Activated CD4-positive, alpha-beta T cell treated with anti-CD3 and anti-CD28 coated beads, Interleukin-10, Interleukin-2, amounts not matched to agents 100 ng/mL and 50 ng/mL, durations not matched to agents 16 hours and 8 hours (primary cell): ENCODE measurements at places on chromosomes 6 and 20.
A peak's percentile ranks its signal among the peaks of the same experiment; 100 is the strongest.

DNA sequence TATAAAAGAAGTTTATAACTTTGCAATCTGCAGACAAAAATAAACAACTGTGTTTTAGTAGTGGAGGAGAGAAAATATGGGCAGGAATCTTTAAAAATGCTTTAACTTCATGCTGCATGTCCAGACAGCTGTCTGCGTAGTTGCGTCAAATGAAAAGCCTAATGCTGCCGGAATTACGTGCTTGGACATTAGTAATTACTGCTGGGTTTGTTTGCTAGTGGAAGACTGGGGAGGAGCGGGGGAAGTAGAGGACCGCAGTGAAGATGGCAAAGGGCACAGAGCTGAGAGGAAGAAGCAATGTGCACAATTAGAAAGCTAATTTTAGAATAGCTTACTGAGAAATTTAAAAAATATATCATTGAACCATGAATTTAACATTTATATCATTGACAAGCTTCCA, 2.4 kb downstream of the SNAP25 start:
- no peak for DNase-seq

- DNase-seq: no peak
Measured at GRCh38 chr6:41201764-41202173, 820 bp upstream of the TREML2 start.

GRCh38 chr6:147509891-147510290, 1.4 kb downstream of the SAMD5 start:
- DNase-seq: no peak

DNA sequence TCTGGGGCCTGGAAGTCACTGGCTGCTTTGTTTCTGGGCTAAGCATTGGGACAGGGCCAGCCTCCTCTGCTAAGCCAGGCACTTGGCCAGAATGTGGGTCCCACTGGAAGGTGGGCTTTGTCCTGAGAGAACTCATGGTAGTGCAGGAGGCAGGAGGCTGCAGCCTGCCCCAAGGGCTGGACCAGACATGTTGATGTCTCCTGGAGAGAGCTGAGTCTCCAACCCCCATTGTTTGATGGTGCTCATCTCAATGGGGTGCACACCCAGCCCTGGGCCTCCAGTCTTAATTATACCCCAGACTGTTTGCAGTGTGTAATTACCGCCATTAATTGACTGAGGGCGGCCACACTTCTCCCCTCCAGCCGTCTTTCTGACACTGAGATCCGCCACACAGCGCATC, 220.5 kb upstream of the PMEPA1 start:
- DNase-seq: no peak

DNA sequence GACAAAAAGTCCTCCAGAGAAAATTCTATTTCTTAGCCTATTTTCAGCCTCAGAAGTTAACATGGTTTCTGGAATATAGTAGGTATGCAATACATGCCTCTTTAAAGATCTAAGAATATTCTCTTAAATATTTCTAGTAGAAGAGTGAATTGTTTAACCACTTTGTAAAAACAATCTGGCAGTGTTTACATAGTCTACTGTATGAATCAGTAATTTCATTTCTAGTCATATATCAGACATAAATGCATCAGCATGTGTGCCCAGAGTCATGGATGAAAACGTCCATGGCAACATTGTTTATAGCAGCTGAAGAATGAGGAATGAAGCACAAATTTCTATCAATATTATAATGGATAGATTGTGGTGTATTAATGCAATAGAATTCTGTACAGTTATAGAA, 124.9 kb downstream of the NKAIN2 start:
- no peak for DNase-seq

GRCh38 chr6:30196376-30196775, 16.8 kb downstream of the TRIM26 start:
- no peak for DNase-seq

DNA sequence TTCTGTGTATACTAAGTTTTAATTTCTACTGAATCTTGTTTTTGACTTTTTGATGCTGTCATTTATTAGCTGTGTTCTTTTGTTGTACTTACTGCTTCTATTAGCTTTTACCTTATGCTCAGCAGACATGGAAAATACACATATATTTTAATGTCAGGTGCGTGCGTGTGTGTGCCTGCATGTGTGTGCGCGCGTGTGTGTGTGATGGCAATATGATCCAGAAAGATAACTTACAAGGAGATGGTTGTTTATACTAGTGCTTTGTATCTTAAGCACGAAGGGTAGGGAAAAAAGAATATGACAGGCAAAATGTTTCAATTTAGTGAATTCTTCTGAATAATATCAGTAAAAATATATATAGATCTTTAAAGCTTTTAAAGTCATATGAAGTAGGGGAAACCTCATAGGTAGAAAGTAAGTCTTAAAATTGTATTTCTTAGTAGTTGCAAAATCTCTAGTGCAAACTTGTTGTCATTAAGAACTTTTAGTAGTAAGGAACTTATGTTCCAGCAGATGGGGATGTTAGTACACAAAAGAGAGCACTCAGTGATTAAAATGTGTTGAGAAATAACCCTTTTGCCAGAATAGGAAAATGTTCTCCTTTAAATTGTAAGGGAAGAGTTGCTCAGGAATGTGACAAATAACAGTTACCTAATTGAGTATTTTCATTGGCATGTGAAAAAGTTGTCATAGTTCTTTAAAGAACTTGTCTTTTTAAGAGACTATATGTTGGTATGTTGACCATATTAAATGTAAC, 13.2 kb downstream of the QKI start:
- no peak for DNase-seq

DNA sequence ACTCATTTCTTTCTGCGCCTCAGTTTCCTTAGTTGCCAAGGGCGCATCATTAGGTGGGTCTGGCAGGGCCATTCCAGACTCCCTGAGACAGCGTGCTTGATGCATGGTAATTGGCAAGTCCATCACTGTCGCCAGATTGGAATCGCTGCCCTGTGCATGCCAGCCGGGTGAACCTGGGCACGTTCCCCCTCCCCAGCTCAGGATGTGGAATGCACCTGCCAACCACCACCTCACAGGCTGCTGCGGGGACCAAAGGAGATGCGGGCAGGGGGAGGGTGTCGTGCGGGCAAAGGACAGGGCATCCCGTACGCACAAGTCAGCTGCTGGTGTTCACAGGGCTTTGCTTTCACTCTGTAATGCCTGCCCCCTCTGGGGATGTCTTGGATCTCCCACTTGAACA, 36.4 kb upstream of the PMEPA1 start:
- DNase-seq: no peak

- DNase-seq: no peak
Measured at GRCh38 chr6:26454631-26455030, 3.1 kb upstream of the BTN2A1 start.

DNA sequence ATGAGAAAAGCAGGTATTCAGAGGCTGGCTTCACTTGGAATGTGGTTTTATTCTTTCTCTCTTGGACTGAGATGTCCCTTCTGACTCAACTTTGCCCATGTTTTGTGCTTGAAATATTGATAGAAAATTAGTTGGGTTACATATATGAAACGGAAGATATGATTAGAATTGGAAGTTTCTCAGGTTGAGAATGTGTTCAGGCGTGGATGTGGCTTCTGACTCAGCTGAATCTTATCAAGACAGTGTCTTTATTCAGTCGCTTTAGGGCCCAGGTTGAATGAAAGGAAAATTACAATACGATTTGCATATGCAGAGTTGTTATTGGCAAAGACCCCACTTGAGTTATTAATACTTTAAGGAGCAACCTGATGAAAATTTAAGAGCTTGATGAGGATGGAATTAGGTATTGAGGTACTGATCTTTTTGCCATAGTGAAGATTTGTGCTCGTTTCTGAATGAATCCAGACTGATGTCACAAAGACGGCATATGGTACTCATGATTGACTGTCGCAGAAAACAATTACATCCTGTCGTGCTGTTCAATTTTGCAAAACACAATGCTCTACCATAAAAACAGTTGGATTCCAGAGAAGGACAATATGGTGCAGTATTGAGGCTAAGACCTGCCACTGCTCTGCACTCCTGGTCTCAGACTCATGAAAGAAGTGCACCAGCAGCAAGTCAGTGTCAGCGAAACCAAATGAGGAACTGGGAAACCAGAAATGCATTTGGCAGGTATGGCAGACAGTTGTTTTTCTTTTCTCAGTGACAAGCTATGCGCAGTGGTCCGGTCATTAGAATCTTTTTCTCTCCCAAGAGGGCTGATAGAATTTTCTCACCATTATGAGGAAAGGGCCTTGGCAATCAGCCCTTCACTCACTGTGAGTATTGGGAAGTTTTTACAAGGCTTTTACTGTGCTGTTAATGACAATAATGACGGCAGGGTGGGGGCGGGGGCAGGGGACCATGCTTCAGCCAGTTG, 158.3 kb downstream of the DOK5 start:
- DNase-seq: no peak

- DNase-seq: no peak
Measured at GRCh38 chr6:105600336-105601260, 197.7 kb upstream of the PREP start.

GRCh38 chr6:41073968-41074691, 1.4 kb downstream of the NFYA start:
- peak; percentile 9 for DNase-seq

GRCh38 chr6:129498541-129498940, 211.4 kb downstream of the ARHGAP18 start:
- no peak for DNase-seq

DNA sequence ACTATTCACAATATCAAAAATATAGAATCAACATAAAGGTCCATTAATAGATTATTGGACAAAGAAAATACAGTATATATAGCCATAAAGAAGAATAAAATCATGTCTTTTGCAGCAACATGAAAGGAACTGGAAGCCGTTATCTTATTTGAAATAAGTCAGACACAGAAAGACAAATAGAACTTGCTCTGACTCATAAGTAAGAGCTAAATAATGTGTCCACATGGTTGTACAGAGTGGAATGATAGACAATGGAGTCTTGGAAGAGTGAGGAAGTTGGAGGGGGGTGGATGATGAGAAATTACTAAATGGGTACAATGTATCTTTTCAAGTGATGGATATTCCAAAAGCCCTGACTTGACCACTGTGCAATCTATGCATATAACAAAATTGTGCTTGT, 613.5 kb downstream of the PHF3 start:
- DNase-seq: no peak

DNA sequence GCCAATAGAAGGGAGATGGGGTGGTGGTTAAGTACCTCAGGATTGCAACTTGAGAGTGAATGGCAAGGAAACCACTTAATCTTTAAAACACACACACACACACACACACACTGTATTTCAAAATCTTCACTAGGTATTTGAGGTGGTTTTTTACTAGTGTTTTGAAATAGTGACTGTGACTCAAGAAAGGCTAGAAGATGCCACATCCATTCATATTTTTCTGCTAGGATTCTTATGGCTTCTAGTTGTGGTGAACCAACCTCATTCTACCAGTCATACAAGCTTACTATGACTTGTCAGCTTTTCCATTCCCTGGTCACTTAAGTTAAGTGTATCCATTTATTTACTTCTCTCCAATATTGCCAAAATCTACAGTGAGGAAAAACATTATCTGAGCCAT, 519.4 kb upstream of the JAG1 start:
- no peak for DNase-seq

DNA sequence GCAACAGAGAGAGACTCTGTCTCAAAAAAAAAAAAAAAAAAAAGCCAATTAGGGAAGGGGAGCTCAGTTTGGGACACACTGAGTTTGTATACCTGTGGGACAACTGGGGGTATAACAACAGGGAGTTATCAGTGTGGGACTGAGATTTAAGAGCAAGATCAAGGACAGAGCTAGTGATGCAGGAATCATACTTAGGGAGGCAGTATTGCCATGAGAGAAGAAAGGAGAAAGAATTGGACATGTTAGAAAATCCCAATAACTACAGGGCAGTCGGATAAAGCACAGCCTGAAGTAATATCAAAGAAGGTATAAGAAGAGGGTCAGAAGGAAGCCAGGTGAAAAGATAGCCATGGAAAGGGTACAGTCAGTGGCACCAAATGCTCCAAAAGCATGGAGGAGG, 121.2 kb downstream of the PTPRT start:
- DNase-seq: no peak

GRCh38 chr6:113461153-113461932, 395.8 kb upstream of the MARCKS start:
- no peak for DNase-seq

- no peak for DNase-seq
Measured at GRCh38 chr6:22892452-22892851, 323.1 kb downstream of the HDGFL1 start.

DNA sequence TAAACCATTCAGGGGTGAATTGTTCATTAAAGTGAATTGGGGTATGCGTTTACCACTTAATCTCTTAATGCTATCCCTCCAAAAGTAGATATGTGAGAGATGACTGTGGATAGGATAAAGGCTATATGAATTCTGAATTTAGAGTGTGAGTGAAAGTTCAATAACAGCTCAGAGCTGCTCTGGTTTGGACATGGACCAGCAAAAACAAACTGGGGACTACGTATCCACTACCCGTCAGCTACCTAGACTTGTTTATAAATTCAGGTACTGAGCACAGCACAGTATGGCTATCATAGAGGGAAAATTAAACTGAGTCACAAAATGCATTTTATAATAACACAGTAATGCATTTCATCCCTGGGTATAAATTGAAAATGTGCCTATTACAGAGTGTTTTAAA, 44.4 kb downstream of the HDDC2 start:
- DNase-seq: no peak

DNA sequence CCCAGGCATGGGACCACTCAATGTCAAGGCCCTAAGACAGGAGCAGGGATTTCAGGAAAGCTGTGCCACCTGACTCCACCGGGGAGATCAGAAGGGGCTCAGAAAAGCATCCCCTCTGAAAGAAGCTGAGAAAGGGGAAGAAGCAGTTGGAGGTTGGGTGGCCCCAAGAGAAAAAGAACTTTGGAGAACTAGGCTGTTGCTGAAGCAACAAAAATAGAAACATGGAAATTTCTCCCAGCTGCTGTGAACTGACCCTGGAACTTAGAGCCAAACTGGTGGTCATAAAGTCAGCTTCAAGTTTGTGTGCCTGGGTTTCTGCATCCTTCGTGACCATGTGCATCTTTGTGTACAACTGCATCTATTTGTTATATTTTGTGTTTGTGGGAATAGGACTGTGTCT, 534.5 kb downstream of the MAFB start:
- DNase-seq: no peak

DNA sequence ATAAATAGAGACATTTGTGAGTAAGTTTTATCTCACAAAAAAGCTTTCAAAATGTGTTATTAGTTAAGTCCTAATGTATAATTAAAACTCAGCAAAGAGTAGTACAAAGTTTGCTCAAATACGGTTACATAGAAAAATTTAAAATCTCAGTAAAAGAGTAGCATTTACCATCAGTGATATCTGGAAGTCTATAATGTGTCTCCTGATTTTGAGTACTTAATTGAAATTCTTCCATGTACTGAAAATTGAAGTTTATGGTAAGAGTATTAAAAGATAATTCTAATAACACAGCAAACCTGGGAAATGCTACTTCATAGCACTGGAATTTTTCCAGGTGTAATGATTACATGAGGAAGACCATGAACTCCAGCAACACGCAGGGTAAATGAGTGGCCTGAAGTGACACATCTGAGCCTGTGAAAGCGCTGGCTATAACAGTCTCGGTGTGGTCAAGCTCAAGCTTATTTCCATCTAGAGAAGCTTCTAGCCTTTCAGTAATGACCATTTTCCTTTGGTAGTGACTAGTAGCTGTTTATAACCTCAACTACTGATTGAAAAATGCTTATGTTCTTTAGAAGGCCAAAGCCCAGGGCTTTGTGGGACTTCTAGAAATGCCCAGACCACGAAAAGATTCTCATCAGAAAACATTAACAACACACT, 203.2 kb downstream of the ISM1 start:
- no peak for DNase-seq
